Germinal center (tissue), 1 donor: ENCODE measurements at places on chromosomes 16 and 17.

DNA sequence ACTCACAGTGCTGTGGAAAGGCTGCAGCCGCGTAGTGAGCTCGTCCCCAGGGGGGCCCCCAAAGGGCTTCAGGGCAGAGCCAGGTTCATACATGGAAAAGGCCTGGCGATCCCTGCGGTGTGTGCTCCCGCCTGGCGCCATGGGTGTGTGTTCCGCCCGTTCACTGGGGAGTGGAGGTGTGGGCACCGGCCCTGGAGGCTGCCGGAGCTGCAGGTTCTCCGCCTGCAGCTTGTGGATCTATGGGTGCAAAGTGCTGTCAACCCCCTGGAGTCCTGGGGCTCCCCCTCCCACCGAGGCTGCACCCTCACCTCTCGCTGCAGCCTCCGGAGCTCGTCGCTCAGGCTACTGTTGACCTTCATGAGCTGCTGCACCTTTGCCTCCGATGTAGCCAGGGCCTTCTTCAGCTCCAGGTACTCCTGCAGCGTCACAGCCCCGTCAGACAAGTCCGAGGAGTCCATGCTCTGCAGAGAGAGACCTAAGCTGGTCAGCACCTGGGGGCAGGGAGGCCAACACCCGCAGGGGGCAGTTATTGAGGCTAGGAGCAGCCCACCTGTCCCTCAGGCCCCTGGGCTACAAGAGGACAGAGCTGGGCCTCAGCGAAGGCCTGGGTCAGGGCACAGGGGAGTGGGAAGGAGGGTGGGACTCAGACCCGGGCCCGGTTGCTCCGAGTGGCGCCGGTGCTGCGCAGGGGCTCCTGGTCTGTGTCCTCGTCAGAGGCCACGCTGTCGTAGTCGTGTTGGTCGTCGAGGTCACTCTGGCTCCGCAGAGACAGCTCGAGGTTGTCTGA is 7.9 kb downstream of the TP53I13 start:
- DNase-seq, result no peak

GRCh38 chr17:28744104-28744971 is 527 bp downstream of the TRAF4 start:
- DNase-seq, result peak; percentile 49

GRCh38 chr17:61580502-61580901 is 10.5 kb downstream of the NACA2 start:
- DNase-seq, result no peak

DNA sequence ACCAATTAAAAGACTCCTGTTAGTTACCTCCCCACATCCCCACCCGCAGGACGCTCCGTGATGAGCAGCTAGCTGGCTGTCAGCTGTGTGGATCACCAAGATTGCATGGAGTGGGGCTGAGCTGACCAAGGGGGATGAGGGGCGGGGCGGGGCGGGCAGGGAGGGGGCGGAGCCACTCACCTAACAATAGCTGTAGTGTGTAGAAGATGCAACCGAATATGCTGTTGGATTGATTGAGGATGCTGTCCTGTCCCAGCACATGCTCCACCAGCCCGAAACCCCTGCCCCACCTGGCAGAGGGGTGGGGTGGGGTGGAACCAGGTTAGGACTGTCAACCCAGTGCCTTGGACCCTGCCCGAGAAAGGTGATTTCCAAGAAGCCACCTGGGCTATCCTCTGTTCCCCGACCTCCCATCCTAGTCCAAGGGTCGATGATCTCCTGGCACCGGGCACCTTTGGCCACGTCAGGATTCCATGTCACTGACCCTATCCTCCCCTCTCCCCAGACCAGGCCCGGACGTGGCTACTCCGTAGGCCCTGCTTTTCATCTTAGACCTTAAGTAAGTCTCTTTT is 1.4 kb downstream of the VKORC1 start:
- no peak for DNase-seq

GRCh38 chr16:73046202-73046848 is 1.6 kb downstream of the ZFHX3 start:
- no peak for DNase-seq

DNA sequence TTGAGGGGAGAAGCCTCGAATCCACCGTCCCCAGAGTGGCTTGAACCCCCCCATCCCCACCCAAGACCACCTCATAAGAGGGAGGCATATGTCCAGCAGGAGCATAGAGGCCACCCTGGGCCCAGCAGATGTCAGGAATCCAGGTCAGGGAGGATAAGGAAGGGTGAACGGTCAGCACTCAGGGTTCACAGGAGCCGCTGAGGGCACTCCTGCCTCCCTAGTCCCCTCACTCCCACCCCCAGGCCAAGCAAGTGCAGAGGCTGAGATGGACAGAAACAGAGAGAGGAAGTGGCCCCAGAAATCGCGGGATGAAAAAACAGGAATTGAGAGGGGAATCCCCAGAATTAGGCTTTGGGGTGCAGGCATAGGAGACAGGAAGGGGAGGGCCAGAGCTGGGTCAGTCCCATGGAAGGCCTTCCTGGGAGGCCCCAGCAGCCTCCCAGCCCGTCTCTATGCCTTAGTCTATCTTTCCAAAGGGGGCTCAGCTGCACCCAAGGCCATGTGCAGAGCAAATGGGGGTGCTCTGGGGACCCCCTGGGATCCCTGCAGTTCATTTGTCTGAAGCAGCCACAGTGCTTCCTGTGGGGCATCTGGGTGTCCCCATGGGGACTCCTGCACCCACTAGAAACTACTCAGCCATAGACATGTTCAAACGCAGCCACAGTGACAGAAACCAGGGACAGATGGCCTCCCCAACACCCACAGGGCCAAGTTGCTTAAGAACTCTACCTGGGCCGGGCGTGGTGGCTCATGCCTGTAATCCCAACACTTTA is 1.7 kb downstream of the CMTM3 start:
- DNase-seq, result peak; percentile 71

DNA sequence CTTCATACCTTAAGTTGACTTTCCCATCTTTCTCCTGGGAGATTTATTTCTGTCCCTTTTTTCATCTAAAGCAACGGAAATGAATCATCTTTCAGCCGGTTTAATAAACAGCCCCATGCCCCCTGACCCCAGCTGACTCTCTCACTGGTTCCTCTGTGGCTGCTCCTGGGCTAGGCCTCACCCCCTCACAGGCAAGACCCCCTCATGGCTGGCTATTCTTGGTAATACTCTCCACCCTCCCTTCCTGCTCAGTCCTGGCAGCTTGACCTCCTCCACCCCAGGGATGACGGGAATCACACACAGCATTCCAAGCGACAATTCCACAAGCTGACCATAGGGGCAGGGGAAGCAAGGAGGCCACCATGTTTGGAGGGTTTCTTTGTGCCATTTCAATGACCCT is 1.5 kb upstream of the ADAP2 start:
- DNase-seq, result no peak

DNA sequence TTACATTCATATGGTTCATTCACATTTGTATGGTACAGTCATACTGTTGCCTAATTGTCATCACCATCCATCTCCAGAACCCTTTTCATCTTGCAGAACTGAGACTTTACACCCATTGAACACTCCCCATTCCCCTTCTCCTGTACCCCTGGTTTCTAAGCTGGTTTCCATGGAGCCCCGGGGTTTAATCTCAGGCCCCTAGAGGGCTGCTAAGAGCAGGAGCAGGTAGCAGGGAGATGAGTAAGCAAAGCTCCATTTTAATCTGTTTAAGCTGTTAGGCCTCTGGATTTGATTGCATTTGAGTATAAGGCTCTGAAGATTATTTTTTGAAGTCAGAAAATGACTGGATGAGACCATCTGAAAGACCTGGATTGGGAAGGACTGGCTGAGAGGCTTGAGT is 68.5 kb upstream of the RPL38 start:
- DNase-seq, result no peak

DNA sequence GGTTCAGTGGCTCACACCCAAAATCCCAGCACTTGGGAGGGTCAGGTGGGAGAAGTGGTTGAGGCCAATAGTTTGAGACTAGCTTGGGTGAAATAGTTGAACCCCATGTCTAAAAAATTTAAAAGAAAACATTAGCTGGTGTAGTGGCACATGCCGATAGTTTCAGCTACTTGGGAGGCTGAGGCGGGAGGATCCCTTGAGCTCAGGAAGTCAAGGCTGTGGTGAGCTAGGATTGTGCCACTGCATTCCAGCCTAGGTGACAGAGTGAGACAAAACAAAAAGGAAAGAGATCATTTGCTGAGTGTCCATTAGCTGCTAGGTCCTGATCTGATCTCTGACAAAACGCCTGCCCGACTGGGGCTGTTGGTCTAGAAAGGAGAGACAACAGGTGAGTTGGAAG is 14.1 kb upstream of the DBNDD1 start:
- no peak for DNase-seq
